NCI-H1417 (cell line): ENCODE measurements at places on chromosomes 5 and 9.

DNA sequence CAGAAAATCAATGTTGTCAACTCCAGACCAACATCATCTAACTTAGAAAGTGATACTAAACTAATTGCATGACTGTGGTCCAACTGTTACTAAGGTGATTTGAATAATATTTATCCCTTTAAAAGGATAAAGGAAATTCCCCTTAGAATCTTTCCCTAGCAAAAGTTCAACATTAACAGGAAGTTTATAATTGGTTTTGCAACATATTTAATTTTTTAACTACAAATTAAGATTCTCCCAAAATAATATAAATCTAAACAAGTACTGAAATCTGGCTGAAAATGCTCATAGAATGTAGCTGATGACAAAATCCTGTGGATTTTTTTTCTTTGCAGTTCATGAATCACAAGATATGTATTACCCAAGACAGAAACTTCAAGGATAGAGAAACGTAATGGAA lies 151.4 kb downstream of the LPAR1 start:
- DNase-seq: no peak

DNA sequence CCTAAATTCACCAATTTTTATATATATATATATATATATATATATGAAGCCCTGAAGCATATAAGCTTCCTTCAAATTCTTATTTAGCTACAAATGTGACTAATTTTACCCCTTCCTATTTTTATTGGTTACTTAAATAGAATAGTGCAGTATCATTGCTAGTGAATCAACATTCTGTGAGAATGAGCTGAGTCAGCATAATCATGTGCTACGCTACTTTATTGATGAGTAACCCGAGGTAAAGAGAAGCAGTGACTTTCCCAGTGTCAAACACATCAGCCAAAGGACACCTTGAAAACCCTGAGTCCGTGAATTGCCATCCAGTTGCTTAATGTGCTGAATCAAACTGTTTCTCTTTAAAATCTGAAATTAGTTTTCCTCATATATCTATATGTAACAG lies 546.2 kb downstream of the DMRTA1 start:
- DNase-seq: no peak

DNA sequence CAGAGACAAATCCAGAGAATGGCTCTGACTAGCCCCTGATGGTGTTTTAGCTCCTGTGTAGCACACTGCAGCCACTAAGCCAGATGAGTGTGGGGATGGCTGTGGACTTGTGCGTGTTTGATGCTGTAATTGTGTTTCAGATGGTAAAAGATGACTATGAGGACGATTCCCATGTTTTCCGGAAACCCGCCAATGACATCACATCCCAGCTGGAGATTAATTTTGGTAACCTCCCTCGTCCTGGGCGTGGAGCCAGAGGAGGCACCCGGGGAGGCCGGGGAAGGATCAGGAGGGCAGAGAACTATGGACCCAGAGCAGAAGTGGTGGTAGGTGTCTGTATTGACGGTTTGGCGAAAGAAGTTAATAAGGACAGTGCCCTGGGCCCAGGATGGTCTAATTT lies 38.0 kb downstream of the HABP4 start:
- DNase-seq: no peak

GRCh38 chr5:132841305-132841704 lies 10.9 kb upstream of the SHROOM1 start:
- no peak for DNase-seq

DNA sequence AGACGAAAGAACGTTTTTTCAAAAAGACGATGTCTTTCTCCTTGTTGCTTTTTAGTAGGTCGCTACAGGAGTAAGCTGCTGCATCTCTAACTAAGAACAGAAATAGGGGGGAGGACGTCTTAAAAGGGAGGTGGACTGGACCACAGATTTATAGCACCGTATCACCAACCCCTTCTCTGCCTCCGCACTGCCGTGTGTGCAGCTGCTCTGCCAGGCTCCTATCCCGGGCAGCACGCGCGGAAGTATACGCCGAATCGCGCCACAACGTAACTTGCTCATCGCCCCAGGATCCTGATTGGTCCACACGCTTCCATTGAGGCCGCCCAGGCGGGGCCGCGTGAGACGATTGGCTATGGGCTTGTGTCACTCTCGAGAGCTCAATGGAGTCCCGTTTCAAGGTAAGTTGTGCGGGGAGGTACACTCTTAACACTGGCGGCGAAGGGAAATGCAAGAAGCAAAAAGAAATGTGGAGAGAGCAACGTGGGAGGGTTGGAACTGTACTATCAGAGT lies at the start of gene ELAVL2:
TSS of gene ELAVL2 (minus strand) at position 121 of the 510 bp plus-strand sequence. CDS start 64,006 bp downstream, outside the sequence.
- peak; percentile 98 for DNase-seq

DNA sequence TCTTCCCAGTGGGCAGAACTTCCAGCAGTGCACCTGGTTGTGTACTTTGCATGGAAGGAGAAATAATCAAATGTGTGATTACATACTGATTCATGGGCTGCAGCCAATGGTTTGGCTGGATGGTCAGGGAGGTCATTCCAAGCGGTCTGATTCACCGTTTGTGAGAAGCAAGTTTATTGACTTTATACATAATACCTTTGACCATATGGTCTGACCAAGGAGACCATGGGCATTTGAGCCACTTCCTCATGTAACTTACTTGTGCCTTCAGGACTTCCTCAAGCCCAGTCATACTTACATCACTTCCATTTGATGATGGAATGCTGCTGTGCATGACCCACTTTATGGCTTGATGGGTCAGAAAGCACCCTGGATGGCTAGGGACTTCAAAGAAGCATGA lies 41.1 kb downstream of the DAP start:
- no peak for DNase-seq

GRCh38 chr9:131732061-131732526 lies 7.8 kb downstream of the RAPGEF1 start:
- no peak for DNase-seq

DNA sequence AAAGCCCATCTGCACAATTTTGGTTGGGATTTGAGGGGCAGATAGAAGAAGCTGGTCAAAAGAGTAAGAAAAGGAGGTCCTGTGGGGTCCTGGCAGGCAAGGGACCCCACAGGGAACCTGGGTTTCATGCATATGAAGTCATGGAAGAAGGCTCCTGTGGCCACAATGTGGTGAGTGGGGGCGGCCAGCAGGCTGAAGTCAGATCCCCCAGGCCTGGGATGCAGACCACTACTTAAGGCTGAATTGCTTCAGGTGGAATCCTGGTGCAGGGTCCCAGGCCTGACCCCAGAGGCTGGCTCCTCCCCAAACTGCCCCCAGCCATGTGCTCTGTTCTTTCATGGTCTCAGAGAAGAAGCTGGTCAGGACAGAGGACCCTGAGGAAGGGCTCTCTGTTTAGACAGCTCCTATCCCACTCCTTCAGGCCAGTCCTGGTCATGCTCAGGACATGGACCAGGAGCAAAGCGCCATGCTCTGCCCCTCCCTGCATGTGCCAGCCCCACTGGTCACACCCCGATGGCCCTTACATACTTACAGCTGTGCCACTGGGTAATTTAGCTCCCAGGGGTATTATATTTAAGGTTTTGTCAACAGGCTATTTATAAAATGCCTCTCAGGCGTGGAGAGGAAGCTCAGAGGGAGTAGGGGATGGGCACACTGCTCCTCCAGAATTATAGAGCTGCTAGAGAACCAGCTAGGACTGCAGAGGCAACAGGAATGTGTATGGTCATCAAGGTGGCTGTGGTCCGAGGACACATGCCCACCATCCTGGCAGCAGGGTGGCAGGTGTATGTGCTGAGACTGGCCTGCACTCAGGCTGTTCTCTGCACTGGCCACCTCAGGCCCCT lies 33.4 kb downstream of the C5orf15 start:
- peak; percentile 68 for DNase-seq
